ENCODE measurements at places on chromosomes 6 and 20.

GRCh38 chr6:153092082-153093013 lies 38.7 kb downstream of the RGS17 start:
- no peak for DNase-seq

- no peak for DNase-seq
These were observed 39.8 kb downstream of the ADTRP start for GRCh38 chr6:11738661-11739375.

DNA sequence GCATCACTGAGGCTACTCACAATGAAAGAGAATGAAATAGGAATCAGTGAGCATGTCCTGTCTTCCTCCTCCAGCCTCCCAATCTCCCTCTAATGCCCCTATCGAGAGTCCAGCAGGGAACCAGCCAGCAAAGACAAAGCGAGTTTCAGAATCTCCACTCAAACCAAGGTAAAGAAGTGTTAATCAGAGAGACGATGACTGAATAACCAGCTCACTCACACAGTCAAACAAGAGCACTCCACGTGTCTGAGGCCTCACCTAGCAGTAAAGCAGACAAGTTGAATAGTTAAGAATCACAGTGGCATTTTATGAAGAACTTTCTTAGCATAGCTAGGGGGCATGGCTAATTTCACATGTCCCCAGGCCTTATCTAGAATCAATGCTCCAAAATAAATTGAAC lies 3.3 kb upstream of the TREM1 start:
- DNase-seq, result no peak

DNA sequence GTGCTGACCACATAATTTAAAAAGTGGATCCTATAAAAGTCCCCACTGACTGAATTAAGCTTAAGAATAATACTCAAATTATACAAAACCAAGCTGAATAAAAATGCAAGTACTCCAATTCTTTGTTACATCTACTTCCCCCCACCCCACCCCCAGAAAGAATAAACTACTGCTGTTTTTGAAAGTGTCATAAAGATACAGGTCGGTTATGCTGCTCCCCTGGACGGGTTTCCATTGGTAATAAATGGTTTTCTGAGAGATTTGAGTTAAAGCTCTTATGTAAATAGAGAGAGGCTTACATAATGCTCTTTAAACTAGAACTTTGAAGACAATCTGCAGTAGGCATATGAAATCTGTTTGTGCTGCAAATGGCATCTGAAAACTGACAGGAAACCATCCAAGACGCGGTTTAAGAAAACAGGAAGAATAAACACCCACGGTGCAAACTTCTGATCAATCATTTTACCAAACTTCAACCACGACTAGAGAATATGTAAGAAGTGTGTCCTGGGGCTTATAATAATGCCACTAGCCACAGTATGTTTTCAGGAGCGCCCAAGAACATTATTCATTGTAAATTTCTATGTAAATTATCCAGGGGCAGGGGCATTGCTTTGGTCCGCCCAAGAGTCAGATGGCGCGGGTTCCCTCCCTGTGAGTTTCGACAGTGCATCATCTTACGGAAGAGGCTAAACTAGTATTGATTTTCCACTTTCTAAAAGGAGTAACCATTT lies 10.8 kb upstream of the POU3F2 start:
- DNase-seq, result no peak

DNA sequence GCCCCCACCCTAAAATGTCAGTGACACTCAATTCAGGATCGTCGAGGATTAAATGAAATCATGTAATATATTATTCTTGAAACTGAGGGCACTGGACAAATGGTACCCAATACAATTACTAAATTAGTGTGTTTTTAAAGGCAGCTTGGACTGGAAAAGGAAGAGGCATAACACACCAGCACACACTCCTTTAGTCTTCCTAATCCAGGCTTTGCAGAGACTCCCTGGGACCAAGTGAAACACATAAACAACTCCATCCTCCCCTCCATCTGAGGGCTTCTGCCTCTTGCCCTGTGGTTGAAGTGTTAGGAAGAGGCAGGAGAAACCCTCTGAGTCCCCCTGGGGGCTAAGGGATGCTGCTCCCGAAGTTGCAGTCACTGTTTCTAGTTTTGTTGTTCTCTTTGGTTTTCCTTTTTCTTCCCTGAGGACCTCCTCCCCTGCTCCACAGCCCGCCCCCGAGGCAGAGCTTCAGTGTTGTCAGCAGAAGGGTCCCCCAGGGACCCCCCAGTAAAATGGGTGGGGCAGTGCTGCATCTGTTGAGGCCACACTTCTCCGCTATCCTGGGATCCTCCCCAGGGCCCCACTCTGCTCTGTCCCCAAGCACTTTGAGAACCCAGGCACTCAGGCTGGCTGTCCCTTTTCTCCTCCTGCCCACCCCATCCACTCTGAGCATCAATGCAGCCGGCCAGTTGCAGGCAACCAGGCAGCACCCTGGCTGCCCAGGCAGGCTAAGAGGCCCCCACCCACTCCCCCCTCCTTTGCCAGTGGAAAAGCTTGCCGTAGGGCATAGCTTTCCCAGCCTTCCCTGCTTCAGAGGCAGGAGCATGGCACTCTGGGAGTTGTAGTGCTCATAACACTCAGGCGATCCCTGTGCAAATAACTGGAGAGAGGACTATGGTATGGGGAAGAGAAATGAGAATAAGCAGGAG lies 5.9 kb downstream of the TMEM63B start:
- DNase-seq, result no peak

GRCh38 chr6:10633216-10633615 lies 61.2 kb downstream of the C6orf52 start:
- no peak for DNase-seq

GRCh38 chr20:3080939-3081388 lies 3.6 kb downstream of the AVP start:
- DNase-seq, result no peak

DNA sequence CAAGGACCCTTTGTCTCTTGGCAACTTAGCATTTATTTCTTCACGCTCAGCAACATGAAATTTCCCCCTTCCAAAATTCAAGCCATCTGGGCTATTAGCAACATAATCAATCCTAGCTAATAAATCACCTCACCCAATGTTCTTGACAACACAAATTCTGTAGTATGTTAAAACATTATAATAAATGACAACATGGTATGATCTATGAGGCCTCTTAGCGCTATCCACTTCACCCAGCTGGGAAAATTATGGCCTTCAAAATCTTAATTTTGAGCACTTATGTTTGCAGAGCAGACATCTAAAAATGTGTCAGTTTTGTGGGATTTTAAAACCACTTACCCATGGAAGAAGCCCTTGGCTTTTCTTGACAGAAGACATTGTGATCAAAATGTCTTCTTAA lies 181.9 kb downstream of the HDGFL1 start:
- DNase-seq, result no peak

- DNase-seq, result no peak
These were observed 31.5 kb downstream of the SERPINB1 start for GRCh38 chr6:2810092-2810671.

GRCh38 chr6:109298605-109299264 lies 83.5 kb downstream of the CD164 start:
- no peak for DNase-seq

- no peak for DNase-seq
These were observed 483.8 kb downstream of the TFAP2B start for GRCh38 chr6:51302431-51302830.

DNA sequence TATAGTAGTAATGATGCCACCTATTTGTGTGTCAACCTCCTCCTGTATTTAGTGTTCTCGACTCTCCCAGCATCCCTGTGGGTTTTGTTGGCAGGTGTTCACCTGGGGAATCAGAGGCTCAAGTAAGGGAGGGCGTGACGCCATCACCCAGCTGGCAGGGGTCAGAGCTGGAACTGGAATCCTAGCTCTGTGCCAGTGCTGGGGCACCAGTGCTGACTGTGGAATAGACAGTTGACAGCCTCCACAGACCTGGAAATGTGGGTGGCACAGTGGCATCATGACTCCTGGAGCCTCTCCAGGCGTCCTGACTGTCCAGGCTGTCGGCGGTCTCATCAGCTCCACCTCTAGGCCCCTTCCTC lies 102.8 kb downstream of the SYCP2 start:
- DNase-seq, result no peak

- DNase-seq, result no peak
These were observed 773.4 kb downstream of the KIF16B start for GRCh38 chr20:15799871-15800270.

GRCh38 chr6:41976794-41977484 lies 35.3 kb upstream of the CCND3 start:
- peak; percentile 37 for DNase-seq

DNA sequence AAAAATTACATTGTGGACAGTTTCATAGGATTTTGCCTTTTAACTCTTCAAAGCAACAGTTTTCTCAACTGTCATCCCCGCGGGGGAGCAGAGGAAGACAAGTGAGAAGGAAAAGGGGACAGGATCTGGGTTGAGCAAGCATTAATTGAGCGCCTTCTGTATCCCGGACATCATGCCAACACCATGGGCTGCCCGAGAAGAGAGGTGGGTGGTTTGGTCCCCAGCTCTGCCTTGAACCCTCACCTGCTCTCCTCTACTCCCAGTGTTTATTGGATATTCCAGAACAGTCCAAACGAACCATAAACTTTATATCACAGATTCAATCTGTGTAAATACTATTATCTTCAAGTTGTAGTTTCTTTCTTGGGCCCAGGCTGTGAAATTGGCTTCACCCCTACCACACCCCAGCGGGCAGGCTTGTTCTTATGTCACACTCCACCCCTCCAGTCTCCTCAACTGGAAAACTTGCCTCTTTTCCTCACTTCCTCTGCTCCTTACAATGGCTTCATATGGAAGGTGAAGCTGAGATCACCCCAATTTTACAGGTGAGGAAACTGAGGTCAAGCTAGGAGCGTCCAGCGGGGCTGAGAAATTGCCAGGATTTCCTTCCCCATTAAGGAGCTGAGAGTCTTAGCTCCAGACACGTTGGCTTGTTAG lies 6.0 kb downstream of the PCK1 start:
- DNase-seq, result no peak

GRCh38 chr6:137013738-137014602 lies 30.8 kb downstream of the IL20RA start:
- no peak for DNase-seq

- no peak for DNase-seq
These were observed 9.5 kb upstream of the SLC17A3 start for GRCh38 chr6:25883536-25883935.

GRCh38 chr6:68988698-68989097 lies 353.6 kb downstream of the ADGRB3 start:
- DNase-seq, result no peak

- no peak for DNase-seq
These were observed 61.8 kb downstream of the LMBRD1 start for GRCh38 chr6:69735027-69735426.

DNA sequence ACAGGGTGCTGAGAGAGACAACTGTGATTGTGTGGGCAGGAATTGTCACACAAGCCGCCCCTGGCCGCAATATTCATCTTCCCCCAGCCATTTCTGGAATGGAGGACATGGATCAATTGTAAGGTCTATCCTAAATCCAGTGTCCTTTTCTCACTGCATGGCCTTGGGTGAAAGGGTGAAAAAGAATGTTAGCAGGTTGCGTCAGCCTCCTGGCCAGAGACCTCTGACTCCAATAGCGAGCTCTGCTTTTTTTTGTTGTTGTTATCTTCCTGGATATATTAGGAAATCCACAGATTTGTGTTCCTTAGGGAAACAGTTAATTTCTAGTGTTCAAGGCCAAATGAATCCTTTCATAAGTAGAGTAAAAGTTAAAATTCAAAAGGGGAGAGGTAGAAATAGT lies 47.1 kb upstream of the CD83 start:
- DNase-seq, result no peak

All from activated T-cell treated with anti-CD3 and anti-CD28 coated beads for 24 hours (primary cell).